ENCODE measurements at places on chromosomes 5 and 9.

DNA sequence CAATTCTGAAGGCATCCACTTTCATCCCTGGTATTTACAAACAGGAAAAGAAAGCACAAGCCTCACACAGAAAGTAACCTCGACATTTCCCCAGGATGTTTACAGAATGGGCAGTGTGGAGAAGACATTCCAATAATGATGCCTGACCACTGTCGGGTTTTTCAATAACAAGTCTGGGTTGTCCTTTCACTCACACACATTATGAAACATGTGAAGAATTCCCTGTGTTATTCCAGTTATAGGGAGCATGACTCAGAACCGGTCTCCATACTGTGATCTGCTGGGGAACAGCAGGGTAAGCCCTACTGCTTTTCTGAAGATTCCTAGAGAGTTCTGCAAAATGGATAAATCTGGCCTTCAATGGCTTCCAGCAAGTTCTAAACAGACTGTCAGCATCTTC lies 155.3 kb downstream of the ADAMTS12 start:
- peak; percentile 13 for DNase-seq

DNA sequence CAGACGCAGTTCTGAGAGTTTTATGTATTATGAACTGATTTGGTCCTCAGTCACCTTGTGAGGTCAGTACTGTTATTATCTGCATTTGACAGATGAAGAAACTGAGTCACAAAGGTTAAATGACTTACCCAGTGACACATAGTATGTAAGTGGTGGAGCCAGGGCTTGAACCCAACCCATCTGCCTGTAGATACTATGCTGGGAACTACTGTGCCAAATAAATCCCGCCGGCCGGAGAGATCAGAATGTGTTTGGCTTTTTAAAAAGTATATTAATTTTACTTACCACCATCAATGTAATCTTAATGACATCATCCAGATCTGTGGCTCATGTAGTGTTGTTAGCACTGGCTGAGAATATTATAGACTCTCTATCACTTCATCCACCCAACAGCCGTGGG lies 80.8 kb downstream of the ZNF618 start:
- no peak for DNase-seq

- no peak for DNase-seq
Measured at GRCh38 chr5:76069061-76069735, 14.0 kb upstream of the SV2C start.

DNA sequence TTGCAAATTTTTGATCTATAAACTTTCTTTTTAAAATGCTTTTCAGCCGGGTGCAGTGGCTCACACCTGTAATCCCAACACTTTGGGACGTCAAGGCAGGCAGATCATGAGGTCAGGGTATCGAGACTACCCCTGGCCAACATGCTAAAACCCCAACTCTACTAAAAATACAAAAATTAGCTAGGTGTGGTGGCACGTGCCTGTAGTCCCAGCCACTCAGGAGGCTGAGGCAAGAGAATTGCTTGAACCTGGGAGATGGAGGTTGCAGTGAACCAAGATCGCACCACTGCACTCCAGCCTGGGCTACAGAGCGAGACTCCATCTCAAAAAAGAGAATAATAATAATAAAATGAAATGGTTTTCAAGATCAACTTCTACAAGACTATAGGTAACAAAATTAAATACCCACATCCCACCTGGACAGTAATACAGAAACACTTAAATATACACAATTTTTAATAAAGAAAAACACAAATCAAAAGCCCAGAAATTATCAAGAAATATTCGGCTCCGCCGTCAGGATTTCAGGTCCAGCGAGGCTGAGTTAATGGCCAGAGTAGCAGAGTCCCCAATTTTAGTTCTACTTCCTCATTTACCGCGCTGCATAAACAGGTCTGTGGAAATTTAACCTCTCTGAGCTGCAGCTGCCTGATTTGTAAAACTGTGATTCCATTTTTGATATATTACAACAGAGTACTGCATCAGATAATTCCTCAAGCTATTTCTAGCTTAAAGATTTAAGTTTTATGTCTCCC lies 4.0 kb downstream of the TUT7 start:
- DNase-seq: no peak

- DNase-seq: no peak
Measured at GRCh38 chr9:138076650-138077009, 199.0 kb downstream of the CACNA1B start.

DNA sequence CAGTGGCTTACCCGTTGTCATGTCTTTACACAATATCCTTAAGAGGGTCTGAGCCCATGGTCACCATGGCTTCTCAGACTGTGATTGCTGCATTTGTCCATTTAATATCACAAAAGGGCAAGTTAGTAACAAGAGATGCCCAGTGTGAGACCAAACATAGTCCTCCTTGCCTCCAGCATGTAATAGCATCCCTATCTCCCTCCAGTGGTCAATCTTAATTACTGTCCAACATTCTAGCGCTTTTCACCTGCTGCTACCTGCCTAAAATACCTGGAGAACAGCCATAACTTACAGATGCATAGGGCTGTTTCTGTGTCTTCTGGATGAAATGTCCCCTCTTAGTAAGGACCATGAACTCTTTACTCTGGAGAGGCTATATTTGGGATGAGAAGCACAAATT lies 267.2 kb upstream of the DAB2 start:
- no peak for DNase-seq

GRCh38 chr5:110354311-110354710 lies 372.2 kb downstream of the TMEM232 start:
- no peak for DNase-seq

DNA sequence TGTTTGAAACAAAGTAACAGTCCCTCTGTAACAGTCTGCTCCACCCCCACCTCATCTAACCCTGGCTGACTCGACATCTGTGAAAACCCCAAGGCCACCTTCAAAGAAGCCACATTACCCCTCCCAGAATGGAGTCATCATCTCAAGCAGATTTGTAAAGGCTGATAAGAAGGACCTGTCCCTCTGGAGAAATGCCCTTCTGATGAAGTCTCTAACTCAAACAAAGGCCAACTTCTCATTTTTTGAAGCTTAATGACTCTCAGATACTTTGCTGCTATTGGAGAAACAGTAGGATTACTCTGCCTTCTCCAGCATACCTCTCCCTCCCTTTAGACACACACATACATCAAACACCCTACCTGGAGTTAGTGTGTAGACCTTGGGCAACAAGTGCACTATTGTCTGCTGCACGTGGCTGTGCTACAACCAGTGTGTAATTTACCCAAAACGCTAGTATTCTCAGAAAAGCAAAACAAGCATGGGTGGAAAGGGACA lies 5.3 kb upstream of the SUSD1 start:
- no peak for DNase-seq

DNA sequence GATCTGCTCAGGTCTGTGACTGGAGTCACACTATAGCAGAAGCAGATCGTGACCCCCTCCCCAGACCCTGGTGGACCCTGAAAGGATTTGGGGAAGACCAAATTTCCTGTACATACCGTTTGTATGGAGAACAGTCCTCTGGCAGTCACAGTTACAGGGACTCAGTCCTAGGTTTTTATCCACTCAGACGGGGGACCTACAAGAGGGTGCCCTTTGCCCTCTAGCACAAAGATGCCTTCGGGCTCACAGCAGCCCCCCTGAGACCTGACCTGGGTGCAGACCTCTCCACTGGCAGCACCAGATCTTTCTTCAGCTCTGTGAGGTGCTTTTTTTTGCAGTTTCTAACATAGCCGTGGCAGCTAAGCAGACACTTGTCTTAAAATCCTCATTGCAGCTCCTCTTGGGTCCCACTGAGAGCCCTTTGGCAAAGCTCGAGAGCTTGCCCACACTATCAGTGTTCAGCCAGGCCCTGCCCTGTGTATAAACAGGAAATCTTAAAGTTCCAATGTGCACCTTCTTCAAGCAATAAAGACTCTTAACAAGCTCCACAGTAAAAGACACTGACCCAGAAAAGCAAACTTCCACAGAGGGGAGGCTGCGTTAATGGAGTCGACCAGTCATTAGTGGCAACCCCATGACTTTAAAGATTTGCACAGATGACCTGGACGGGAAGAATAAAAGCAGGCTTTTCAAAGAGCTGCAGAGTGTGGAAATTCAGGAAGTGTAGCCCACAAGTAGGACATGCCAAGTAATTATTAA lies 71.8 kb upstream of the LHFPL2 start:
- DNase-seq: no peak

- no peak for DNase-seq
Measured at GRCh38 chr5:137442660-137443059, 56.5 kb downstream of the SPOCK1 start.

- no peak for DNase-seq
Measured at GRCh38 chr9:5510360-5510931, at the start of gene PDCD1LG2. Gene PDCD1LG2 (plus strand): TSS chr9:5510531. CDS start chr9:5522547, 12,016 bp downstream.

- no peak for DNase-seq
Measured at GRCh38 chr5:74352256-74352655, 288.3 kb downstream of the ENC1 start.

GRCh38 chr9:69019808-69020207 lies 5.9 kb upstream of the PRKACG start:
- DNase-seq: no peak

DNA sequence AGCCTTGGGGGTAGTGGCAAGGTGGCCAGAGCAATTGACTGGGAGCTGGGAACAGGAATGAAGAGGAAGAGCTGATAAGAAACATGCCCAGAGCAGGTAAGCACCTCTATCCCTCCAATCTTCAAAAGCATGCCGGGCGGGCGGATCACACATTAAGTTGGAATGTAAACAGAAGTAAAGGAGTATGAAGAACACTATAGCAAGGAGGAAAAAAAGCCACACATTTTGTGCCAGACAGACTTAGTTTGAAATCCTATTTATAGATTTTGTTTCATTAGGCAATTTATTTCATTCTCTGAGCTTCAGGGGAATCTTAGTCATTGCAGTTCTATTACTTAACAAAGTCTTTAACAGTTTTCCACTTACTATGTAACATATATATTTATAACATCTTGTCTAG lies 173.9 kb upstream of the TNC start:
- peak; percentile 41 for DNase-seq

- DNase-seq: no peak
Measured at GRCh38 chr5:177313561-177314259, 2.0 kb upstream of the MXD3 start.

DNA sequence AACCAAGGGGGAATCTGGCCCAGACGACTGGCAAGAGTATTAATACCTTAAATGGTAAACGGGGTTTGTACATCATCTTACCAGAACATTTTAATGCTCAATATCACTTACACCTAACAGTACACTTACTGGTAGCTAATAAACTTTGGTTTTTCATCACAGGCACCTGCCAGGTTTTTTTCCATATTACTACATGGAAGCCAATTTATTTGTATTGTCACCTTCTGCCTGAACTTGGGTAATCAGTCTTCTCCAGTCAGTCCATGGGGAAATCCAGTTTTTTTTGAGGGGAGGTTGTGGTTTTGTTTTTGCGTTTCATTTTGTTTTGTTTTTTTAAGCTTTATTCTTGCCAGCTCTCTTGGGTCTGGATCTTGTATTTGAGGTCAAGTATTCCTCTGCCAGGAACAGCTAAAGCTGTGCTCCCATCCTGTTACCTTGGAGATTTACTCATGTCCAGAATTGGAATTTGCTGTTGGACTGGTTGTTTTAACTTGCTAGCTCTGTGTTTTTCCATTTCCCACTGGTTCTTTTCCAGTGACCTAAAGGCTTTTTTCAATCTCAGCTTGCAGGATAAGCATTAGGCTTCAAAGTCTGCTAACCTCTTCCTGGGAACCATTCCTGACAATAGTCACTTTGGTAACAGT lies 11.1 kb upstream of the NADK2 start:
- DNase-seq: no peak

Data from retinal pigment epithelial cell (primary cell).